ENCODE measurements at places on chromosomes 5 and 9.

GRCh38 chr9:99018653-99019052 lies 74.9 kb downstream of the COL15A1 start:
- no peak for DNase-seq

GRCh38 chr5:107118184-107119019 lies 552.3 kb downstream of the EFNA5 start:
- DNase-seq, result no peak

- no peak for DNase-seq
These were observed 81.1 kb downstream of the PLK2 start for GRCh38 chr5:58378613-58379390.

DNA sequence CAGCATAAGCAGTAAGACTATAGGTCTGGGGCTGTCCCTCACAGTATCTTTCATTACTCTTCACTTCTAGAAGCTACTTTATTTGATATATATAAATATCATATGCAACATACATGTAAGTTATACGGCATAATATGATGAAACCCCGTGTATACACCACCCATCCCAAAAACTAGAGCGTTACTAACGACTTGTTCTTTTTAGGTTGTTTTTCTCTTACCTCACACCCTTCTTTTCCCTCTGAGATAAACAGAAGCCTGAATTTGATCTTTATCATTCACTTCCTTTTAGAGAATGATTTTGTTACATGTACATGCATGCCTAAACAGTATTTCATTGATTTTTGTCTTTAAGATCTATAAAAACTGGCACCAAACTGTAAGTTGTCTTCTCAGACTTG lies 3.7 kb downstream of the TRMO start:
- DNase-seq, result no peak

GRCh38 chr9:87805259-87805658 lies 77.4 kb upstream of the SPATA31E1 start:
- DNase-seq, result no peak

GRCh38 chr9:4997196-4997595 lies 12.1 kb downstream of the JAK2 start:
- DNase-seq, result no peak

GRCh38 chr9:76200315-76200714 lies 193.9 kb downstream of the RFK start:
- DNase-seq, result no peak

GRCh38 chr9:93002700-93003099 lies 55.4 kb downstream of the FGD3 start:
- DNase-seq, result no peak

DNA sequence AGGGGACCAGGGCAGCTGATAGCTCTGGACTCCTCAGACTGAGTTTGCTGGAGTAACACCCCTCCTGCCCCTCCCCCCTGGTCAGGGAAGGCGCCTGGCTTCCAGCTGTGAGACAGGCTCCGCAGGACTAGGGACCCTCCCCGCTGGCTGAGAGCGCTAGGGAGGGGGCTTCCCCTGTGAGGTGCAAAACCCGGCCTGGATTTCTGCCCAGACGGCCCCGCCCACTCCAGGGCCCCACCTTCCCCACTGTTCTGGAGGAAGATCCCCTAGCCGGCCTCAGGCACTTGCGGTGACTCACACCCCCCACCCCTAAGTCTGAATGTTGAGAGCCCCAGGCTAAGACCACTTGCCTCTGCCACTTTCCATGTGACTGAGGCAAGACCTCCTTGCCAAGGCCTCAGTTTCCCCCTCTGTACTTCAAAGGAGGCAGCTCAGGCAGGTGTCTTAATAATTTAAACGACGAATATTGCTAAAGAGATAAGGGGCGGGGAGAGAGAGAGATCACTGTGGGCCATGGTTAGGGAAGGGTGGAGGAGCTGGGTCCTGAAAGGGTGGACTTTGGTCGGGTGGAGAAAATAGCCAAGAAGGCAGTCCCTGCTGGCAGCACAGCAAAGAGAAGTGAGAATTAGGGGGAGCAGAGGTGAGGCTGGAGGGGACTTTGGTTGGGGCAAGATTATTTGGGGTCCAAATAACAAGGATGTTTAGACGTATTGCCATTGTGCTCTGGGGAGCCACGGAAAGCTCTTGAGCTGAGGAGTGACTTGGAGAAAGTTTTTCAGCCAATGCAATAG lies 1.0 kb upstream of the DAB2IP start:
- peak; percentile 93 for DNase-seq
